Adipocyte (in vitro differentiated cells): ENCODE measurements at places on chromosomes 2 and 18.

DNA sequence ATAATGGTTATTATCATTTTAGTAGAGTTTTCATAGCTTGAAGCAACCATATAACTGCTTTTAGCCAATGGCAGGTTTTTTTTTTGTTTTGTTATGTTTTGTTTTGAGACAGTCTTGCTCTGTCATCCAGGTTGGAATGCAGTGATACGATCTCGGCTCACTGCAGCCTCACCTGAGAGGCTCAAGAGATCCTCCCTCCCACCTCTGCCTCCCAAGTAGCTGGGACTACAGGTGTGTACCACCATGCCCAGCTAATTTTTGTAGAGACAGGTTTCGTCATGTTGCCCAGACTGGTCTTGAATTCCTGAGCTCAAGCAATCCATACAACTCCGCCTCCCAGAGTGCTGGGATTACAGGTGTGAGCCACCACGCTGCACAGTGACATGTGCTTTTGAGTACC is 117.5 kb upstream of the GAREM1 start:
- no peak for DNase-seq

GRCh38 chr2:240648155-240648649 is 22.9 kb downstream of the GPR35 start:
- DNase-seq: no peak

- DNase-seq: peak; percentile 55
Measured at GRCh38 chr2:231687133-231687852, 21.0 kb upstream of the PTMA start.

DNA sequence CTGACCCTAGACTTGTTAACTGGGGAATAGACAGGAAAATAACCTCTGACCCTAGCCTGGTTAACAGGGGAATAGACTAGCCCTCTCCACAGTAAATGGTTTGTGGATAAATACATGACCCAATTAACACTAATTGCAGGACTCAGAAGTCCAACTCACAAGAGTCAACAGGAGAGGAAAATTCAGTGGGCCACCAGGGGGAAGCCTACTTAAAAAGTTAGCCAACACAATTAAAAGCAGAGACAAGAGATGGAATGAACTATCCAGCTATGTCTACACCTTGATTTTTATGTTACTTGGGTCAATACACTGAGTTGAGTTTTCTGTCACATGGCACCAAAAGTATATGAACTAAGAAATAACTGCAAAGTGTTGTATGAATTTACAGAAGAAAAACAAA is 158.8 kb upstream of the SLC39A10 start:
- no peak for DNase-seq

GRCh38 chr18:9417073-9417851 is 58.1 kb upstream of the RALBP1 start:
- peak; percentile 77 for DNase-seq

- DNase-seq: no peak
Measured at GRCh38 chr2:168997118-168997521, 34.0 kb downstream of the ABCB11 start.

- peak; percentile 71 for DNase-seq
Measured at GRCh38 chr2:177772529-177772928, 300.0 kb downstream of the PDE11A start.

DNA sequence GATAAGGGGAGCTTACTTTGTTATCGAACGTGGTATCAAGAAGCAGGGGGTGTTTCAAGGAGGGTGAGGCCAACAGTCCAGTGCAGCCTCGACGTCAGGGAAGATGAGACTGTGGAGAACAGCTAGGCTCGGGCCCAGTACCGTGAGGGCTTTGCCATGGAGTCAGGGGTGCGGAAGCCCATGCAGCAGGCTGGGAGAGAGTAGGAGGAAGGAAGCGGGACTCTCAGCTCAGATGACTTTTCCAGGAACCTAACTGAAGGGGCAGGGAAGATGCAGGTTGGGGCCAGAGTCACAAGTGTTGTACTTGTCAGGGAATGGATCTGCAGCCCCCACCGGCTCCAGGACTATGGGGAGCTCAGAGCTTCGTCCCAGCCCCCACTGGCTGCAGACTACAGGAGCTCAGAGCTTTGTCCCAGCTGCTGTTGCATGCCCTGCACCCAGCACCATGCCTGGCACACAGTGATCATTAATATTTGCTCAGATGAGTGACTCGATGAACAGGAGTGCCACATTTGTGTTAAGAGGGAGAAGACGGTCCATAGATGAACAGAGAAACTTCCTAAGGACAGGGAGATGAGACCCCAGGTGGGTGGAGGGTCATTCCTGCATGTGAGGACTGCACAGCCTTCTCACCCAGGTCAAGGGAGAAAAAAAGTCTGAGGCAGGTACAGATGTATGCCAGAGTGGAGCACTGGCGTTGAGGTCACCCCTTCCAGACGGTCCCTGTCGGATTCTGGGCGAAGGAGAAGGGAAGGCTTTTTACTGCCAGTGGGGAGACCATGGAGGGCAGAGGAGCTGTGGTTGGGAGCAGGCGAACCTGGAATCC is 36.4 kb downstream of the PTGR3 start:
- no peak for DNase-seq

DNA sequence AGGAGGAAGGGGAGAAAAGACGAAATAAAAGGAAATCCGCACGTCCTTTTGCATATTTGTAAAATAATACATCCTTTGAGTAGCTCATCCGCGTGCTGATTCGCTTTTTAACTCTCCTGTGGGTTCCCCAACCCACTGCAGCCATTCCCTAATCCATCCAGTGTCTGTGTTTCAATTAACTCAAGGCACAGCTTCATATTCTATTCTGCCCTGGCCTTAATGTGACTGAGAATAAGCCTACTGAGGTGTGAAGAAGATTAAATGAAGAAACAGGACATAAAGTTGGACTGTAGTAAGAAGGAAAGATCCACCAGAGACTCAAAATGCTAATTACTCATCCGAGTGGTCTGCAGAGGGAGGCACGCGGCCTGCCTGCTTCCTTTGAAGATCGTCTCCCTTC is 161.4 kb upstream of the SH3BP4 start:
- no peak for DNase-seq
